ENCODE measurements at places on chromosomes 4 and X.

DNA sequence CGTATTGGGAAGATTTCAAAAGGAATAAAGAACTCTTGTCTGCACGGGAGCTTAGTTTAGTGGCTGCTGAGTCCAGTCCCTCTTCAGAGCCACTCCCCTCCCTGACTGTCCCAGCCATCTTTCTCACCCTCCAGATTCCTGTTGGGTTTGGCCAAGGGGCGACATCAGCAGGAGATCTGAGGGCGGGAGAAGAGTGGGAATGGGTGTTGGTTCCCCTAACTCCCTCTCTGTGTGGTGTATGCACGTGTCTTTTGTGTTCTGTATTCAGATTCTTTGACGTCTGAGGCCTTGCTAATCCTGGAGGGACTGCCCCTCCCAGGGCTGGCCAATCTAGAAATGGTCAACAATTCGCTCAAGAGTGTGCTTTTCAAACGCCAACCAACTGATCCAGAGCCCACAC lies 37.4 kb downstream of the CYTL1 start:
- DNase-seq = no peak

DNA sequence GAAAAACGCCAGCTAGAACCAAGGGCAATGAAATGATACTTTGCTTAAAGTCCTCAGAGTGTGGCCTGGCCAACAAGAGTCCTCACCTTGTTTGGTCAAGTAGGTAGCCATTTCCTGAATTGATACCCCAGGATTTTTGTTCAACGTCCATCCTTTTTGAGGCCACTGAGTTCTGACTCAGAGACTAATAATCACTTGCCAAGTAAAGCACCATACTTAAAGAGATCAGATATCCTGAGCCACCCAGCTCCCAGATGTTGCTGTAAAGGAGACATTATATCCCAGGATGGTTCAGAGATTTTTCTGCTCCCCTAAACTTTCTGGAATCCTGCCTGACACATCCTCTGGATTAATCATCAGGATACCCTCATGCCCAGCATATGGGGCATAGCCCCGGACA lies 190.9 kb downstream of the RAP1GDS1 start:
- DNase-seq = no peak

GRCh38 chrX:23820235-23820782 lies 37.3 kb downstream of the SAT1 start:
- DNase-seq = no peak

DNA sequence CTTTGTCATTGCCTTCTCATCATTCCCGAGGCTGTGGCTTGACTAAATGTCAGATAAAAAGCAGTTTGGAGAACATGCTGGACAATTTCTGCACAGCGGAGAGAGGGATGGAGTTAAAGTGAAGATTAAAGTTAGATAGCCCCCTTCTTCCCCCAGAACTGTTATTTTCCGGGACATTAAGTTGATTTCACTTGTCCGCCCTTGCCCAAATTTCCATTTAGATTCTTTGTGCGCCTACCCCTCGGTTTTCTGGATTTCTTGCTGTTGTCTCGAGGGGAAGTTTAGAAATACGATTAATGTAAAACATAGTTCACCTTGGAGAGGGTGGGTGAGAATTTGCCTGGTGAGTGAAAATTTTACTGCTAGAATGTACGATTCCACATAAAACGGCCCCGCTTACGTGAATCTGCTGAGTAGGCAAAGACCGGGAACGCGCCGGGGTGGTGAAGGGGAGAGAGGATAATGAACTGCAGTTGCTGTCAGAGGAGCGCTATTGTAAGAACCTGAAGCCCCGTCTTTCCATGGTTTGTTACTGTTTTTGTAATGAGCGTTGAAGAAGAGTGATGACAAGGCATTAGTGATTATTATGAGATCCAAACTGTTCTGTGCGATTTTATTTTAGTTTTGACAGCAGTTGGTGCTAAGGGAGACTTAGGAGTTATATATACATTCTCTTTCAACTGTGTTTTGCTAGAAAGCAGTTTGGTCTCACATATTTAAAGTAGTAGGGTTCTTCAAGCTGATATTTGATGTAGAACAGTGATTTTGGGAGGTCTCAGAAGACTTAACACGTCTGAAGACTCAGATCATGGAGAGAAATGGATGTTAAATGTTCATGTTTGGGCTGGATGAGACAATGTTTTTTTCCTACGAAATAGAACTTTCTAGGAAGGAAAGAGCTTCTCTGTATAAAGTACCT lies 73.0 kb downstream of the AFF1 start:
- DNase-seq = peak; percentile 13

Measured in NCI-H1105 (cell line).